Fibroblast of gingiva (primary cell): ENCODE measurements at places on chromosomes 5 and 9.

DNA sequence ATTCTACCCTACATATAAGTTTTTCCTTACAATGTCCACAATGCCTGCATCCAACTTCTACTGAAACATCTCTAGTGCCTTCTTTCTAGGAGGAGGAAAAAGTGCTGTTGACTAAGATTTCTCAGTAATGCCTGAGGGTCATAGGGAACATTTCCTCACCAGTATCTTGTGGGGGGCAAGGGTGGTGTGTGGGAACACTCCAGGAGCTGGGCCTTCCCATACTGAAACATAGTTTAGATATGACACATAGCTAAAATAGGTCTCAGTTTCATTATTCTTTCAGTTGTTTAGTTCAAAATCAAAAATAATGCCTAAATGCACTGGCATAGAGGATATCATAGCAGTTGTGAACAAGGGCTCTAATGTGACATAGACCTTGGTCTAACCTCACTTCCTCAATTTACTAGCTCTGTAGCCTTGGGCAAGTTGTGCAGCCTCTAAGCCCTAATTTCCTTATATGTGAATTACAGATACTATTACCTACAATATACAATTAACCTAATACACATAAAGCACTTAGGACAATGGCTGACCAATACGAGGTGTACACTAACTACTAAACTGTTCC, 66.1 kb downstream of the HAPLN1 start:
- peak; percentile 10 for DNase-seq

DNA sequence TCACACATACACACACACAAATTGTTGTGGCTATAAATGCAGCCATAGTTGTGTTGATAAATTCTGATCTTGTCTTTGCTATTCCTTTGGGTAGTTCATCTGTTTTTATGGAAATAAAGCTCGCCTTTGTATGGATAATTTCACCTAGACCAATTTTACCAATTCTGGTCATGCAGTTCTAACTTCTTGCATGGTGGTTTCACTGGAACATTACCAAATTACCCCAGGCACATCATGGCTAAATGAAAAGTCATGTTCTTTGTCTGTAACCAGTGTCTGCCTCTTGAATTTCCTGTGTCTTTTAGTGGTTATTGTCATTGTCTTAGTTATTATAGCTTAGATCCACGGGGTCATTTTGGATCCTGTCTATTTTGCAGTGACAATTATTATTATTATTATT, 50.3 kb upstream of the TMC1 start:
- no peak for DNase-seq

- DNase-seq = no peak
These were observed 99.4 kb downstream of the INSL6 start for GRCh38 chr9:5085993-5086392.

- peak; percentile 86 for DNase-seq
These were observed 59.2 kb downstream of the PRELID2 start for GRCh38 chr5:145775893-145776444.

- DNase-seq = no peak
These were observed 22.2 kb upstream of the PAX5 start for GRCh38 chr9:37056046-37056920.

GRCh38 chr9:121837113-121837961, 185.9 kb downstream of the DAB2IP start:
- DNase-seq = peak; percentile 50

DNA sequence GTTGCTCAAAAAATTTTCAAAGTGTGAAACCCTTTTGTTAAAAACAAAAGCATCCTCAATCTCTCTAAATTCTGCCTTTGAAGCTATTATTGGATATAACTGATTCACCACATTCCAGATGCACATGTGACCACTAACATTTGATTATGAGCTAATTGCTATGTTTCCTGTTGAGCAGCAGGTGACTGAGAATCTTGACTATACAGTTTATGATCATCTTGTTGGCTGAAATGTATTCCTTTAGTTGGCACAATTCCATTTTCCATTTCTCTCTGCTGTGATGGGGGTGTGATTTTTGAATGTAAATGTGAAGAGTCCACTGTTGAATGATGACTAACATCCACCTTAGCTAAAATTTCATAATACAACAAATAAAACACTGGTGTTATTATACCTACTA, 10.7 kb downstream of the LYSMD3 start:
- no peak for DNase-seq

DNA sequence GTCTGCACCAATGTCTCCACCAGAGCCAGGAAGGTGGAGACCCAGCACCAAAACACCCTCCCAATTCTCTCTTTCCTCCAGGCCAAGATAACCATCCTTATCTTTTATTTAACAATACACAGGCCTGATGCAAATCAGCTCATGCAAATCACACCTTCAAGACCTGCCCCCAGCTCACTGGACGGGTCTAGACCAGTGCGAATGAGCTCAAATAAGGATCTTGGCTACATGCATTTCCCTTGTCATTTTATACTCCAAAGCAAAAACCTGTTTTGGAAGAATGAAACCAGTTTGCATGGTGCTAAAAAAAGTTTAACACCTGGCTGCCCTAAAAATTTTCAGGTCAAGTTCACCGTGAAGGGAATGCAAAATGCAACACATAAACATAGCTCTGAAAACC, 31.9 kb upstream of the DAPK1 start:
- DNase-seq = no peak

DNA sequence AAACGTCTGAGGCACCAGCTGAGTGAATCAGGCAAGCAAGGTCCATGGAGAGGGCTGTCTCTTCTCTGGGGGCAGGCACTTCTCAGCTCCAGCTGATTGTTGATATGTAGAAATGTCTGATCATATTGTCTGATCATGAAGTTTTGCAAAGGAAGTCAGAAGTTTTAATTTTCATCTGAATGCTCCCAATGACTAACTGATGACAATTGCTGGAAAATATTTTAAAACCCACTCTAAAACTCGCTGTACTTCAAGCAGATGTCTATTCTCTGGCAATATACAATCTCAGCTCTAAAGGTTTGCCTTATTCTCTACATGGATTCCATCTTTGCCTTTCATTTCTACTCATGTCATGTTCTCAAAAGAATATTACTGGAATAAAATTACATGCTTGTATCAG, 12.7 kb downstream of the PLK2 start:
- no peak for DNase-seq

- no peak for DNase-seq
These were observed 49.7 kb upstream of the SAP30L start for GRCh38 chr5:154396128-154396527.

GRCh38 chr5:66807743-66808142, 211.6 kb downstream of the MAST4 start:
- DNase-seq = peak; percentile 72

DNA sequence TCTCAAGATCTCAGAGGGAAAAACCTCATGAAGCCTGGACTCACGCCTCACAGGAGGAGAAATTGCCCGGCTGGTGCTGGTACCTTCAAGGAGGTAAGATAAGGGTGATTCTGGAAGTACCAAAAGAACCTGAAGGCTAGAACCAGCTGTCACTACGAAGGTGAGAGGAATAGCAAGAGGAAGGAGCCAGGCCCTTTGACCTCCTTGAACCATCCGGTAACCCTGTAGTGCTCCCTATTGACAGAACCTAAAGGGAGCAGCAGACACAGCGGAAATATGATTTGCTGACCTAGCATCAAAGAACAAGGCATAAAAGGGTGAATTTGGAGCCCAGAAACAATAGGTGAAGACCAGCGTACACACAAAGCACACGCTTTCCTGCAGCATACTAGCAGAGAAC, 92.2 kb downstream of the DOCK8 start:
- no peak for DNase-seq

GRCh38 chr5:40198736-40199135, 481.0 kb upstream of the PTGER4 start:
- no peak for DNase-seq

DNA sequence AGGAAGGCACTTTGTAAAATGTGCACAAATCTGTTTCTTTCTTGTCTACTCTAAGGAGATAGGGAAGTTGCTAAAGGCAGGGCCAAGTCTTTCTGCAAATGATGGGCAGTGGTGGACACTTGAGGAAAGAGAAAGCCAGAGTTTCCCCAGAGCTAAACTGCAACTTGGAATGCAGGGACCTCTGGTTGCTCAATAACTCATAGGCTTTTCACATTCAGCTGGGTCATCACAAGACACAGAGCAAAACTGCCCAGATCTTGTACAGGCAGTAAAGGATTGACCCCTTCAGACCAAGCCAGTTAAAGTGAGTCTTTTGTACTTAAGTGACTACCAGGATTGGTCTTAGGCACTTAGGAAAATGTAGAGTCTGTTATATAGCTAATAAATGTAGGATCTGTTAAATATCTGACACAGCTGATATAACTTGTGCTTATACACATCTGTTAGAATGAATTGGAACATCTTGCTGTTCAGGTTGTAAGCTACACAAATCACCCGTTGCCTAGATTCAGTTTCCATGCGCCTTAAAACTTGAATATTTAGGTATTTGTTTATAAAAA, 13.5 kb upstream of the AGXT2 start:
- peak; percentile 42 for DNase-seq

- no peak for DNase-seq
These were observed 33.5 kb upstream of the FANCC start for GRCh38 chr9:95351051-95351450.

- DNase-seq = no peak
These were observed 17.7 kb upstream of the LRRC14B start for GRCh38 chr5:173392-174290.

DNA sequence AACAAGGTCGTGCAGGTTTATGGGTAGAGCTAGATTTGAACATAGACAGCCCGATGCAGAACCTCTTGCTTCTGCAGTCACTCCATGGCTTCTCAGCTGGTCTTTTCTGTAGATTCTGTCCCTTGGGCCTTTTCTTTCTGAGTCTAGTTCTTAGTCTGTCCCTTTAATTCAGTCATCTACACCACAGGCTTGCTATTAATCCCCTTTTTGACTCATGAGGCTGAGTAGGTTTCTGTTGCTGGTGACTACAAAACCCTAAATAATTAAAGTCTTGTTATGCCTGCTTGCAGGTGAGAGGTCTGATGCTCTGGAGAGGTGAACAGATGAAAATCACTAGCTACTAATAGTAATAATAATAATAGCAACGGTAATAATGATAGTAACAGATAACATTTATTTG, 19.3 kb upstream of the STRBP start:
- DNase-seq = no peak

GRCh38 chr5:128765448-128766061, 199.7 kb upstream of the SLC27A6 start:
- no peak for DNase-seq

- peak; percentile 89 for DNase-seq
These were observed 111.2 kb downstream of the SMARCA2 start for GRCh38 chr9:2126331-2126803.

GRCh38 chr9:119788921-119789320, 419.7 kb upstream of the BRINP1 start:
- no peak for DNase-seq

- DNase-seq = peak; percentile 93
These were observed 208.0 kb upstream of the ANKRD55 start for GRCh38 chr5:56440871-56441740.

DNA sequence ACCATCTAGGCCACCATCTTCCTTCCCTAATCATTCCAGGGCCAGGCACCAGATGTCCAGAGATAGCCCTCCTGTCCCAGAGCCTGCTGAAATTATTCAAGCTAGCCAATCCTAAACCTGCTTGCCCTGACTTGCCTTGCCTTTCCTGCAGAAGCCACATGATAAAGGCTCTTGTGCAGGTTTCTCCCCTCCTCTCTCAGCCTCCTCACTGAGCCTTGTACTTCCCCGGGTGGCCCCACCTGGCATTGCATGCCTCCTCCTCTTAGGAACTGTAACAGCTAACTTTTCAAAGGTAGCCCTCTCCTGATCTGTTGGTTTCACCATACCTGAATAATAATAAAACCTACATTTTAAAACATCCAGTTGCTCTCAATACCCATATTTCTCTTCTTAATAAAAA, 42.6 kb downstream of the DIRAS2 start:
- no peak for DNase-seq

DNA sequence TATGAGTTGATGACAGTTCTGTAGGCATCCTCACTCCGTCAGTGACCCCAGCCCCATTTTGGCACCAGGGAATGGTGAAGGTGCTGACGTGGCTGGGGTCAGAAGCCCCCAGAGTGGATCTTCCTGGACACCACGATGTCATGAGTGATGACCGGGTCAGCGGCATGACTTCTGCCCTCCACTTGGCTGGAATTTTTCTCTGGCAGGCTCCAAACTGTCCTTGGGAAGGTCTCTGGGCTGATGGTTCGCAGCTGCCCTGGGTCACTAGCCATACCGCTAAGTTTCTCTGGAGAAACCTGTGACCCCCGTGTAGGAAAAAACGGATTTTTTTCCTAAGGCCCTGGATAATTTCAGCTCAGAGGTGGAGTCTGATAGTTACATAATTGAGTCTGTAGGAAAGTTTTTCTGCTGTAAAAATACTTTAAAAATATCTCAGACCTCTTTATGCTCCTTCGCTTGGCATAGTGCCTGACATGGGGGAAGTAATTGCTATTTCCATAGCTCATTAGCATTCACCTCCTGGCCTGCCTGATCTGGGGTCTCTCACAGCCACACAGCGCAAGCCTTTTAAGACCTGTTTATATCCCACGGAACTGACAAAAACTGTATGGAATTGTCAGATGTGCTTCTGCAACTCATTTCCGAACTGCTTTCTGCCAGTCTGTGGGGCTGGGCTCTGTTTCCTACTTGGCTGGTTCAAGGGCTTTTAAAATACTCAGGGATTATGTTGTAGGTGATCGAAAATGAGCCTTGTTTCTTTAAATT, 69.2 kb downstream of the ANGPTL2 start:
- DNase-seq = no peak

- DNase-seq = no peak
These were observed 6.2 kb downstream of the TERT start for GRCh38 chr5:1288439-1289335.

GRCh38 chr9:87115785-87116184, 168.5 kb upstream of the GAS1 start:
- DNase-seq = peak; percentile 91

DNA sequence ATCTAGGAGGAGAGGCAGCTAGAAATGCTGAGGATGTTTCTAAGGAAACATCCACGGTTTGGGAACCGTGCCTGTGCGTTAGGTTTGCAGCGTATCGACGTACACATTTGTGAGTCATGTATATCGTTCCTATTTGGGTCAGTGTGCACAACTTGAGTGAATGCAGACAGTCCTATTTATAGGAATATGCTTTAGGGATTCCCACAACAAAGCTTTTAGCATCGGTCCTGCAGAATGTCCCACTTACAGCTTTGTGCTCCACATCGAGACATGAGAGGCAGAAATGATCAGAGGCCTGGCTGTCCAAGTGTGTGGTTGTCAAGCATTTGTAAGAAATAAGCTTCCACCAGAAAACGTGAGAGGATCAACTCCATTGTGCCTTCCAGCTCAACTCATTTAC, 1282.7 kb upstream of the WWC1 start:
- DNase-seq = no peak
